ENCODE measurements at places on chromosomes 5 and 9. TPM values are rescaled to one million over a fixed set of nuclear protein-coding genes. Genes with fewer than 3 reads are reported as not detected.

SHOC1 gene
- not detected for total RNA-seq

GPRIN1 gene
- total RNA-seq, result 0.22 TPM

MYMK gene
- total RNA-seq, result not detected

ANKRD34B gene
- total RNA-seq, result not detected

F2RL1 gene
- total RNA-seq, result 10.6 TPM

C9orf50 gene
- total RNA-seq, result not detected

FPGS gene
- 43.9 TPM for total RNA-seq

GRCh38 chr5:124343451-124343867 is 403.0 kb downstream of the ZNF608 start:
- no peaks in the 10 kb centered on the region for H3K27me3 ChIP-seq
- DNase-seq, result no peak
- no peaks in the 10 kb centered on the region for H3K36me3 ChIP-seq
- H3K4me1 ChIP-seq, result peaks cover 35% of the 10 kb centered on the region
- peak overlapping the region; percentile 48 for H3K27ac ChIP-seq

- H3K27me3 ChIP-seq, result no peaks in the 10 kb centered on the region
- H3K4me1 ChIP-seq, result no peaks in the 10 kb centered on the region
- no peaks in the 10 kb centered on the region for H3K36me3 ChIP-seq
- DNase-seq, result no peak
- H3K27ac ChIP-seq, result no peak overlapping the region
- no peak overlapping the region for H3K4me3 ChIP-seq
These were observed 20.7 kb downstream of the ACSL6 start for GRCh38 chr5:131990716-131991115.

DNA sequence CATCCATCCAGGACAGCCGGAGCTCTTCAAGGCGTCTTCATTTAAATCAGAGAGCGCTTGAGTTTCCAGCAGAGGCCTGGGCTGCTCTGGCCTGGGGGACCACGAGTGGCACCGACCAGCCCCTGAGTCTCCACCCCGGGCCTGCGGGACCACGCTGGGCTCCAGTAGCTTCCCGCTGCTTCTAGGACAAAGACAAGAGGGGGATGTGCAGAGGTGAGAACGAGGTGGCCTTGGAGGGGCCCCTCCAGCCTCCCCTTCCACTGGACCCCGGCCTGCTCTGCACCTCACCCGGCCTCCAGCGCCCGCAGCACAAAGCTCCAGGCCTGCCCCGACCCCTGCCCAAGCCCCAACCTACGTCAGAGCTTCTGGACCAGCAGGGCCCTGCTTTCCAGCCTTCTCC is 81.6 kb downstream of the IRX2 start:
- no peak for DNase-seq
- H3K27ac ChIP-seq, result no peak overlapping the region
- H3K4me1 ChIP-seq, result no peaks in the 10 kb centered on the region

GRCh38 chr5:34522599-34523386 is 133.3 kb upstream of the RAI14 start:
- H3K4me3 ChIP-seq, result no peak overlapping the region
- DNase-seq, result peak; percentile 79
- no peak overlapping the region for H3K27ac ChIP-seq
- H3K36me3 ChIP-seq, result no peaks in the 10 kb centered on the region

DNA sequence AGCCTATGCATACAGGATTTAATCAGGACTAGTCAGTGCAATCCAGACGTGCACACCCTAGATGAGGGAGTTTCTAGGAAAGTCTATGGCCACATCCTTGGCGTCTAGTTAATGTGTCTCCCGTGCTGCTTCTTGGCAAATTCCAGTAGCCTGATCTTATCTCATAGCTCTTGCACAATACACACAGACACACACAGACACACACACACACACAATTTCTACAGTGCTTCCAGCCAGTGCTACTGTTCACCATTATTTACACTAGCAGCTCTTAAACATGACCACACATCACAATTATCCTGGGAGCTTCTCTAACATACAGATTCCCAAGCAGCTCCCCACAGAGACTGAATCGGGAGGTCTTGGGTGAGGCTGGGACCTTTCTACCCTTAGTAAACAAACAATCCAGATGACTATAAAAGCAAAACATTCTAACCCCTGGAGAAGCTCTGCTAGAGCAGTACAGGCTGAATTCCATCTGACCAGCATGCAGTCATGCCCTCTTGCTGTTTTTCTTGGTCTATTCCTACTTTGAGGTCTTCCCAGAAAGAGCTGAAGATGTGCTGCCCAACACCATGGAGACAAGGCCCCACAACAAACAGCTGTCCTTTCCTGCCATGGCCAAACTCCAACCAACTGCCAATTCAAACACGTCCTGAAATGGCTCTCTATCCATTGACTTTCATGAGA is 236.6 kb downstream of the DEPDC1B start:
- no peak overlapping the region for H3K4me3 ChIP-seq
- H3K27ac ChIP-seq, result no peak overlapping the region
- no peaks in the 10 kb centered on the region for H3K27me3 ChIP-seq
- no peaks in the 10 kb centered on the region for H3K36me3 ChIP-seq

DNA sequence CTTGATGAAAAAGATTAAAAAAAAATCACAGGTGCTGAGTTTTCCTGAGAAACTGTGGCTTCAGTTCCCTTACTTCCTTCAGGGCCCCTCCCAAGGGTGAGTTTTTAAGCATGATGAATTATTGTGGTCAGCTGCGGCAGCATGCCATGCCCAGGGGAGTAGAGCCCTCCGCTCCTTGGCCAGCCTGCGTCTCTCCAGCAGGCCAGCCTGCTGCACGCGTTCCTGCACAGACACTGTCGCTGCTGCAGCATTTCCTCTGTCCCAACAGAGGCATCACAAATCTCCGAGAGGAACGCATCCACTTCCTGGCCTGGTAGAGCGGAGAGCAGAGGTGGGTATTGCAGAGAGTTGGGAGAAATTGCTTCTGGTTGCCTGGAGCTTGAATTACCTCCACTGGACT is 26.1 kb upstream of the GLRA1 start:
- H3K36me3 ChIP-seq, result no peaks in the 10 kb centered on the region
- no peaks in the 10 kb centered on the region for H3K27me3 ChIP-seq
- H3K4me1 ChIP-seq, result no peaks in the 10 kb centered on the region
- DNase-seq, result no peak
- H3K27ac ChIP-seq, result no peak overlapping the region

DNA sequence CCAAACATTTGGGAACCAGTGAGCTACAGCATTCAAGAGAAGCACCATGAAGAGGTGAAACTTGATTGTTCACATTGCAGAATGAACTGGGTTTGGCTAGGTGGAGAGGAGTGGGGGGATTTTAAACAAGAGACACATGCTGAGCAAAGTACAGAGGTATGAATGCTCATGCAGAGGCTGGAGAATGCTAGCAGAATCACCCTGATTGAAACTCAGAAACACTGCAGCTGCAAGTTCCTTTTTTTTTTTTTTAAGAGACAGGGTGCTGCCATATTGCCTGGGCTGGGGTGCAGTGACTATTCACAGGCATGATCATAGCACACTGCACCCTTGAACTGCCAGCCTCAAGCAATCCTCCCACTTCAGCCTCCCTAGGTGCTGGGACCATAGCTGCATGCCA is 35.1 kb downstream of the DENND1A start:
- no peak for DNase-seq
- H3K27me3 ChIP-seq, result no peaks in the 10 kb centered on the region
- no peak overlapping the region for H3K4me3 ChIP-seq
- H3K4me1 ChIP-seq, result no peaks in the 10 kb centered on the region
- no peaks in the 10 kb centered on the region for H3K36me3 ChIP-seq
- no peak overlapping the region for H3K27ac ChIP-seq

DNA sequence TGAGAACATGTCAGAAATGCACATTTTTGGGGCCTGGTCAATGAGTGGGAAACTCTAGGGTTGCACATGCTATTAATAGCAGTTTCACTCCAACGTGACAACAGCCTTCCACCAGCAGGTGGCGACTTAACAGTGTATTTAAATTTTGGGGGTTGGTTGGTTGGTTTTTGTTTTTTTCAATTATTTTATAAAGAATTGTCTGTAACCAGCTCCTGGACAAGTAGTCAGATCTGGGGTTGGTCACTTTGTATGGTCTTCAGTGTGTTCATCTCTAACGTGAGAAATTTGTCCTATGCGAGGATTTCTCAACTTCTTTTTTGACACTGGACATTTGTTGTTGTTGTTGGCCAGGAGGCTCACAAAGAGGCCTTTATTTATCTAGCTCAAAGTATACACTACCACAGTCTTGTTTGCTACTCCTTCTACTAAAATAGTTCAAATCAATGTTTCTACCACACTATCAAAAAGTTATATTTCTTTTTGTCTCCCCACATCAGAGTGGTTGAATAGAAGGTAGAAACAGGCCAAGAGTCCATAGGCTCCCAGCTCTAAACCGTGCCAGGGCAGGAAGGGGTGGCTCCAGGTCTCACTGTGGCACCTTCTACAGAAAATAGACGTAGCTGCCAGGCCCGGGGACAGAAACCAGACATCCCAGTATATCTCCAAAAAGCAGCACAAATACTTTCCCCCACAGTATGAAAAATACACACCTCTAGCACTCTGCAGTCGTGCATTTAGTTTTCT is 110.4 kb downstream of the TRPM6 start:
- no peak overlapping the region for H3K27ac ChIP-seq
- no peaks in the 10 kb centered on the region for H3K36me3 ChIP-seq
- peak; percentile 80 for DNase-seq
- no peak overlapping the region for H3K4me3 ChIP-seq
- no peaks in the 10 kb centered on the region for H3K4me1 ChIP-seq
- no peaks in the 10 kb centered on the region for H3K27me3 ChIP-seq

DNA sequence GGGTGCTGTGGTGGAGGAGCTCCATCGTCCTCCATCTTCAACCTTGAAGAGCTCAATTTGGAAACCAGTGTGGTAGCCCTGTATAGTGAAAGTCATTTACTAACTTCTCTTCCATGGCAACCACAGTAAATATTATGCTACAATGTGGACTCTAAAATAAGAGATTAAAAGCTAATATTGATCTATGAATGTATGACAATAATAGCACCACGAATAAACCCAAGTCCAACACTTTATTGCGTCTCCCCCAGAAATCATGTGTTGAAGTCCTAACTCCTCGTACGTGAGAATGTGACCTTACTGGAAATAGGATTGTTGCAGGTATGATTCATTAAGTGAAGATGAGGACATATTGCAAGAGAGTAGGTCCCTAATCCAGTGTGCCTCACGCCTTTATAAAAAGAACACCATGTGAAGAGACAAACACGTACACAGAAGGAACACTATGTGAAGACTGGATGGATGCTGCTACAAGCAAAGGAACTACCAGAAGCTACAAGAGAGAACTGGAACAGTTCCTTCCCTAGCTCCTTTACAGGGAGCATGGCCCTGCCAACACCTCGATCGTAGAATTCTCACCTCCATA is 276.2 kb downstream of the PDE4D start:
- no peak overlapping the region for H3K4me3 ChIP-seq
- no peaks in the 10 kb centered on the region for H3K4me1 ChIP-seq
- H3K27me3 ChIP-seq, result no peaks in the 10 kb centered on the region
- no peak overlapping the region for H3K27ac ChIP-seq
- DNase-seq, result no peak

GRCh38 chr5:171624396-171624795 is 161.2 kb upstream of the SMIM23 start:
- no peak overlapping the region for H3K4me3 ChIP-seq
- H3K27ac ChIP-seq, result no peak overlapping the region
- no peaks in the 10 kb centered on the region for H3K36me3 ChIP-seq
